ENCODE measurements at places on chromosomes 1 and 21.

DNA sequence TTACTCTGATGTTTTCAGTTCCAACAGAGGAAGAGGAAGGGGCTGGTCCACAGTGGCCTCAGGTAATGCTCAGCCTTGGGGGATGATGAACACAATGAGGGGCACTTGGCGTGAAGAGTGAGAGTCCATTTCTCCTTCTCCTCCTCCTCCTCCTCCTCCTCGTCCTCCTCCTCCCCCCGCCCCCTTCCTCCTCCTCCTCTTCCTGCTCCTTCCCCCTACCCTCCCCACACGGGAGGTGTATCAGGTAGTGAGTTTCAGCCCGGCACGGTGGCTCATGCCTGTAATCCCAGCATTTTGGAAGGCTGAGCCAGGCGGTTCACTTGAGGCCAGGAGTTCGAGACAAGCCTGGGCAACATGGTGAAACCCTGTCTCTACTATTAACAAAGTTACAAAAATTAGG lies 17.3 kb upstream of the GPR157 start:
- DNase-seq, result no peak

GRCh38 chr1:192535916-192536664 lies 39.5 kb upstream of the RGS1 start:
- no peak for DNase-seq

DNA sequence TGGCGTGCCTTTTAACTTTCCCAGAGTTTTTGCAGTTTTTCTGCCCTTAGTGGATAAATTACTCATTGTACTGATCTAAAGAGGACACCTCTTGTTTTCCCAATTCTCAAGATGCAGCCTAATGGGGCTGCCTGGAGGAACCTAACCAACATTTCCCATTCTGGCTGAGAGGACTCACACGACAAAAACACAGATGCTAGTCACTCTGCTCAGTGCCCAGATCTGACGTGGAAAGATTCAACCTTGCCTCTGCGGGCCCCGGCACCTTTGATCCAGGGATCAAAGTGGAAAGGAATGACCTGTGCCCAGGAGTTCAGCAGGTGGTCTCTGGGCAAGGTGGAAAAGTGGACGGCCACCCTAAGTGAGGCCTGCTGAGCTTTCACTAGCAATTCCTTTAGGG lies 162.4 kb upstream of the FMN2 start:
- no peak for DNase-seq

GRCh38 chr1:14112613-14113012 lies 412.6 kb downstream of the PRDM2 start:
- DNase-seq, result no peak

- no peak for DNase-seq
These were observed 1.6 kb downstream of the CNIH3 start for GRCh38 chr1:224617410-224618355.

GRCh38 chr1:33946836-33947235 lies 83.0 kb downstream of the HMGB4 start:
- DNase-seq, result no peak

- DNase-seq, result no peak
These were observed 1064.9 kb downstream of the TTLL7 start for GRCh38 chr1:82934074-82934473.

DNA sequence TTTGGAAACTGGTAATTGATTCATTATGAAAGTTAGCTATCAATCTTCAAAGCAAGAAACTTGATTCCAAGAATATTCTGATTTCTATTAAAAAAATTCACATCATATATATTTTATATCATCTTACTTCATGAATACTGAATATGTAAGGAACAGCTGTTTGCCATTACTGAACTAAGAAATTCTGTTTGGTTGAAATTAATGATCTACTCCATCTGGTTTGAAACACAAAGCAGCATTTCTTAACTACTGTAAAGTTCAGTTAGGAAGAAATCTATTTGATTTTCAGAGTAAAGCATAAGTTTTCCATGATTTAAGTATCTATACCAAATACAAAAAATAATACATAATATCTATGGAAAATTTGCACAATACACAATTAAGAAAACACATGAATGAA lies 66.0 kb upstream of the SCYL3 start:
- DNase-seq, result no peak

- no peak for DNase-seq
These were observed 38.9 kb upstream of the BMP8A start for GRCh38 chr1:39452540-39452939.

GRCh38 chr1:50972766-50973165 lies 2.7 kb downstream of the CDKN2C start:
- no peak for DNase-seq

- no peak for DNase-seq
These were observed 46.8 kb upstream of the TARDBP start for GRCh38 chr1:10965546-10966226.

DNA sequence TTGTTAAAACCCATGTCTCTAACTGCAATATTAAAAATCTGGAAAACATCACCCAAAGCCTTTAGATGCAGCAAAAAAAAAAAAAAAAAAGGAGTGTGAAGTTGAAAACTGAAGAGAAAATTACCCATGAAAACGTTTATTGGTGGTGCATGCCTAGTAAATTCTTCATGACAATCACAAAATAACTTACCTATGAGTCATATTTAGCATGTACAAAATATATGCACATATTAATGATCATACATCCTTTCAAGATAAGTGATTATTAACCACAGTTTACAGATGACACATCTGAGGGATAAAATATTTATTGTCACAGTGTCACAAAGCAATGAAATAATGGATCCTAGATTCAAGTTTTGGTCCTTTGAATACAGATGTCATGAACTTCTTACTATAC lies 505.2 kb upstream of the NR5A2 start:
- DNase-seq, result no peak

- DNase-seq, result no peak
These were observed 4.2 kb upstream of the FAM131C start for GRCh38 chr1:16077406-16078245.

- no peak for DNase-seq
These were observed 834.0 kb downstream of the USP25 start for GRCh38 chr21:16563795-16564194.

DNA sequence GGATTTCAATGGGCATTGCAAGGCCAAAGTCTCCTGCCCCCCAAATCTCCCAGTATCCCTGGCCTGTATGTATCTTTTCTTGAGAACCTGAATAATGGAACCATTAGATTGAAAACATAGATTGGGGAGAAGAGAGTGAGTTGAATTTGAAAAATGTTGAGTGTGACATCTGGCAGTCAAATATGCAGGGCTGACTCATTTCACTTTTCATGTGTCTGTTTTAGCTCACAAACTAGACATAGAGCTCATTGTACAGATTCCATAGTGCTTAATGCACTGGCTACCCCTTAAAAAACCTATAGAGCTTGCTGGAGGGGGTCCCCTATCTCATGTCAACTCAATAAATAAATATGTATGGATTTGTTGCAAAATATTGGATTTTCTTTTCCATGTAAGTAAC lies 30.8 kb downstream of the DDR2 start:
- DNase-seq, result peak; percentile 18

GRCh38 chr1:212971312-212971711 lies 21.0 kb downstream of the VASH2 start:
- DNase-seq, result no peak

- DNase-seq, result peak; percentile 26
These were observed at the start of gene PDE4B for GRCh38 chr1:65792669-65793358. PDE4B (plus strand) TSS chr1:65792895.

DNA sequence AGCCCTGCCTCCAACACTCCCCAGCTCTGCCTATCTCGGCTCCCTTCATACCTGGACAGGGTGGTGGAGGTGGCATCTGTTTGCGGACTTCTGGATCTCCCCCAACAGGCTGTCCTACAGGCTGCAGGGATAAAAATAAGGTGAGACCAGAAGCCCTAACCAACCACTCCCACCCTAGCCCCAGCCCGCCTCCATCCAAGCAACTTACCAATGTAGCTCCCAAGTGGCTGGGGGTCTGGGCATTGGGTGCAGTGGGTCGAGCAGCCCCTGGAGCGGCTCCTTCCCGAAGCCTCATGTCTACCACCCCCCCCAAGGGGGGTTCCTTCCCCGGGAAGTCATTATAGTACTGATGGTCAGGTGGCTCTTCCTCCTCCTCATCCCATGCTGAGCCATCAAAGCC lies 4.4 kb downstream of the SHC1 start:
- DNase-seq, result no peak

Data from GM10248 (cell line).